ENCODE measurements at places on chromosomes 1 and 21.
A peak's percentile ranks its signal among the peaks of the same experiment; 100 is the strongest.

DNA sequence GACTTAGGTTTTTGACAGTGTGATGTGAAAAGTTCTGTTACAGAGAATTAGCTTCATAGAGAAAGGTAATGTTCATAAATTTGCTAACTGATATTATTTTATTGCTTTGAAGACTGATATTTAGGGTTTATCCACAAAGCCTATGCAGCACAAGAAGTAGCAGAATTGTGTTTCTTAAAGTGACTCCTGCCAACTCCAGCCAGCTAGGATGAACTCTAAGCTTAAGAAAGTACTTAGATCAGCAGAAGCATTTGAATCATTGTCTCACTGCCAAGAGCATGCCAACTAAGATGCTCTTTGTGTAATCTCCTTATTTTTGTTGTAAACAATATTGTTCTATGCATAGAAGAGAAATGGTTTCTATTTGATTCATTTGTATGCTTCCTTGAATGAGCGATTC lies 589.4 kb upstream of the ADGRL4 start:
- DNase-seq: no peak

DNA sequence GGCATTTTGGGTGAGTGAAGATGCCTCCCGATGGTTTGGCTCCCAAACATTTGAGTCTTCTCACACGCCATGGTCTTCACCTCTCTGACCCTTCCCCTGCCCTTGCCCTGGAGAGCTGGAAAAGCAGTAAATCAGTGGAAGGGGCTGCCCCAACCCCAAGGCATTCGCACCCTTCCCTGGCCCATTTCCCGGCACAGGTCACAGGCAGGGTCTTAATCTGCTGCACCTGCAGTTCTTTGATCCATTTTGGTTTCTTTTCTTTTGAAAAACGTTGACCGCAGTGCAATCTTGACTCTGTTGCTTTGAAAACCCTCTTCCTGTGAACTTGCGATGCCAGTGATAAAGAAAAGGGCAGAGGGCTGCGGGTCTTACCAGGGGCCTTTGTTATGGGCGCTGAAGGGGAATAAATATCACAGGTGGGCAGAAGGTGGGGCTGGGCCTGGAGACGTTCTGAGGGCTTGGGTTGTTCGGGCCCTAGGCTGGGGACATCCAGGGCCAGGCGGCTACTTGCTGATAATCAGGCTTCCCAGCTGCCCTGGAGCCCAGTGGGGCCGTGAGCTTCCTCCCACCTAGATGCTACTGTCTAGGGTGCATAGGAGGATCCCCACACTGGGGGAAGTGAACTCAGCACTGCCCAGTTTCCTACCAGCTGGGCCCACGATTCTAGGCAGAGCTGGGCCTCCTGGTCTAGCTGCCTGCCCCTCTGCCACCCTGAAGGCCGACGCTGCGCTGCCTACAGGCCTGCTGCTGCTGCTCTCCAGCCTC lies 38.6 kb upstream of the EPS8L3 start:
- no peak for DNase-seq

GRCh38 chr1:220873868-220874655 lies 5.2 kb upstream of the HLX start:
- DNase-seq: peak; percentile 16

DNA sequence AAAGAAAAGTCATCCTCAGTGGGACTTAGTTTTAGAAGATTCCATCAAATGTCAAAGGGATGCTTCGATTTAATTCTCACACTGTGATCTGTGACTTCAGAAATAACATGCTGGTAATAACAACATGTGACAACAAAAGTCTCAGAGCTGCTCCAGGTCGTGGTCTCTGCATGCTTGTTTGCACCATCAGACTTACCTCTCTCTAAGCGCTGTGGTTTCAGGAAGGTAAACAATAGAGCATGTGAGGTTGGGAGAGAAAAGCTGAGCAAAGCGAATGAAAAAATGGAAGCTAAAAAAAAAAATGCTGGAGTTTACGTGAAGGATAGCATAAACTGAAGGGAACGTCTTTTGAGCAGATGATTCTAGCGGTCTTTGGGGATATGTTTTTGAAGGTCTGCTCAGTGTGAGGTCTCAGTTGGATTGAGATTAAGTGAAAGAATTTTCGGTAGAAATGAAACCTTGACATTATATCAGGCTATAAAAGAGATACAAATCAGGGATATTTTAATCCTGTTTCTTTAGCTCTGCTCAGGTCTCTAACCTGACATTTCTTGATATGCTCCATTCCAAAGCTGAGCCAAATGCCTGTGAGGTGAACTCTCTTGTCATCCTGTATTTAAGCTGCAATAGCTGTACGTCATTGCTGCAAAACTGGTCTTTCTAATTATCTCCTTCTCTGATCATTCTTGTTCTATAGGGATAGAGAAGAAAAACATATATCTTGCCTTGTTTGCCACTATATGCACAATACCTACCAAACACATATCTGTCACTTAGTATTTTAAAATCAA lies 86.5 kb downstream of the C1orf21 start:
- DNase-seq: no peak

- DNase-seq: no peak
These were observed 11.5 kb downstream of the ZP4 start for GRCh38 chr1:237879195-237879594.

DNA sequence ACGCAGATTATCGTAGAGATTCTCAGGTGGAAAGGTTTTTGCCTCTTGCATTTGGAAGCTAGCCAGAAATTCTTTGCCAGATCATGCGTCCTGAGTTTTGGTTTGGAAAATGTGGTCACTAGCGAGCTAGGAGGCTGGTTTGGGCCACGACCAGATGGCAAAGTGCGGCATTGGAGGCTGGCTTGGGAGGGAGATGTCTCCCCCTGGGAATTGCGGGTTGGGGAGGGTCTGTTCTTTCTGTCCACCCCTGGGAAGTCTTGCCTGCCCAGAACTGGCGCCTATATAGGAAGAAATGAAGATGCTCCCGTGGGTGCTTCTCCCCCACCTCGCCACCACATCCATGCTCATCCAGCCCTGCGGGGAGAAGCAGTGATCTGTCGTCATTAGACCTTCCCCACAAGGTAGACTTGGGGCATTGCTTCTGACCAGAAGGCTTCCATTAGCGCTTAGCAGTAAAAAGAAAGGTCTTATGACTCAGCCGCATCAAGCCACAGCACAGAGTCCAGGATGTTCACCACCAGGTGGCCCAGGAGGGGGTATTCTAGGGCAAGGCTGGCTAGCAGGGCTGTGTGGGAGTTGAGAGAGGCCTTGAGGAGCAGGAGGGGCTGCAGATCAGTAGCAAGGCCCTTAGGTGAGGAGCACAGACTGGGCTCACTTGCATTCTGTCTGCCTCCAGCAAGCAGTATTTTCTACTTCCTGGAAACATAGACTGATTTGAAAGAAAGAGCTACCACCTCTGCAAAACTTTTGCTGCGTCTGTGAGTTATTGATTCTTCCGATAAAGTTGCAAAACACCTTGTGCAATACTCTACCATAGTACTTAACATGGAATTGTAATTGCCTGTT lies 1.5 kb upstream of the PTP4A2 start:
- peak; percentile 87 for DNase-seq

All from HCT116 (cell line).